ENCODE measurements at places on chromosomes 5 and 9. TPM values are rescaled to one million over a fixed set of nuclear protein-coding genes. Genes with fewer than 3 reads are reported as not detected.

DNA sequence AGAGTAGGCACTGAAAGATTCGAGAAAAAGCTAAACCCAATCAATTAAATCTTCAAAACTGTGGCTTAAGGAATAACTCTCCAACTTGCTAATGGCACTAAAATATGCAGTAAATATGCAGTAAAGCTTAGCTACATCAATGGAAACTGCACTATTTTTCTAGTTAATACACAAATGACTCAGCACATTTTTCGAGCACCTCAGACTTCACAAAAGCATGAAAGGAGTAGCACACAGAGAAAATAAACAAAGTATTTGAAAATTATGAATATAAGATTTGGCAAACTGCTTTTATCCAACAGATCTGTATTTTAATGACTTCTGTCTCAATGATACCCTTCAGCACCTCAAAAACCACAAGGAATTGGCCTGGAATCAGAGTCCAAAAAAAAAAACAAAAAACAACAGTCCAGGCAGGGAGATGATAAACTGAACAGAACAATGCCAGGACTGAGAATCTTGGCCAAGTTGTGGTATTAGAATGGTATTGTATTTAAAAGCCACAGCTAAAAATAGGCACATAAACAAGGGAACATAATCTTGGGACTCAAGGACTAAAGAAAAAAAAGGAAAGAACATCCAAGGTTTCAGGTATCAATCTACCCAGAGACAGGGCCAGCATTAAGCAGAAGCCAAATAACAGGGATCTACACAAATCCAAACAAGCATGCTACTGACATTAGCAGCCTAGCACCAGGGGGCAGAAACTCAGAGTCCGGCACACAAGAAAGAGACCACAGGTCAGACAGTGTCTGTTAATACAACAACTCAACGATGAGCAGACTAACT lies 21.4 kb downstream of the TMEM245 start:
- H3K36me3 ChIP-seq: peaks cover 18% of the 10 kb centered on the region
- peak overlapping the region; percentile 40 for H3K27ac ChIP-seq
- H3K27me3 ChIP-seq: no peaks in the 10 kb centered on the region
- H3K4me3 ChIP-seq: no peak overlapping the region
- DNase-seq: peak; percentile 64

GRCh38 chr9:113720495-113720894 lies 155.6 kb upstream of the ZNF618 start:
- no peaks in the 10 kb centered on the region for H3K4me1 ChIP-seq
- H3K27ac ChIP-seq: no peak overlapping the region
- no peak overlapping the region for H3K4me3 ChIP-seq
- no peaks in the 10 kb centered on the region for H3K36me3 ChIP-seq
- no peak for DNase-seq

Gene BARHL1
- not detected for total RNA-seq

GRCh38 chr5:108672639-108673038 lies 75.1 kb upstream of the FER start:
- H3K27ac ChIP-seq: no peak overlapping the region
- no peaks in the 10 kb centered on the region for H3K36me3 ChIP-seq
- H3K27me3 ChIP-seq: no peaks in the 10 kb centered on the region

Gene PCDHGA3
- total RNA-seq: 1.2 TPM

DNA sequence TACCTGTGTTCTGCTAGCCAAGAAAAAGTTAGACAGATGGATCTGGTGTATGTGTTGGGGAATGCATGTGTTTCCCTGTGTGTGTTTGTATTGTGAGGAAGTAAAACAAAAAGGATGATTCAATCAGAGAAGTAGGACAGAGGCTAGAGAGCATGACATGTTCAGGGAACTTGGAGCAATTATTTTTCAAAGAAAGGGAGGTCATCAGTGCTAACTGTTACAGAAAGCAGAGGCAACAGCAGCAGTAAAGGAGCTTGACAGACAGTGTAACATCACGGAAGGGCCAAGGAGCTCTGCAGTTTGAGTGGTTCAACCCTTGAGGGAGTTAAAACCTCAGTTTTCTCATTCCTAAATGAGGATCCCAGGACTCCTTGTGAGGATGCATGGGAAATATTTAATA lies 13.2 kb downstream of the SPINK1 start:
- no peaks in the 10 kb centered on the region for H3K27me3 ChIP-seq
- no peak overlapping the region for H3K4me3 ChIP-seq

- no peak for DNase-seq
- peaks cover 3% of the 10 kb centered on the region for H3K27me3 ChIP-seq
- no peak overlapping the region for H3K4me3 ChIP-seq
Observed at GRCh38 chr5:150352244-150353031, 5.1 kb upstream of the TCOF1 start.

- H3K4me1 ChIP-seq: no peaks in the 10 kb centered on the region
- H3K27ac ChIP-seq: no peak overlapping the region
- H3K4me3 ChIP-seq: no peak overlapping the region
- H3K36me3 ChIP-seq: no peaks in the 10 kb centered on the region
- no peak for DNase-seq
Observed at GRCh38 chr9:118446943-118447639, 742.9 kb downstream of the TLR4 start.

Gene S1PR3
- 14.7 TPM for total RNA-seq

All from muscle of leg (tissue), 16 donors.